ENCODE measurements at places on chromosomes 7 and 10.

GRCh38 chr7:38411404-38411803 lies 138.0 kb upstream of the TARP start:
- peak; percentile 2 for DNase-seq

GRCh38 chr10:56258378-56258777 lies 102.7 kb downstream of the ZWINT start:
- DNase-seq: no peak

- DNase-seq: no peak
Observed at GRCh38 chr7:122616951-122617350, 82.0 kb downstream of the RNF133 start.

GRCh38 chr10:107900131-107900530 lies 735.6 kb upstream of the SORCS1 start:
- DNase-seq: no peak

- no peak for DNase-seq
Observed at GRCh38 chr7:139078911-139079310, 30.6 kb downstream of the ZC3HAV1 start.

GRCh38 chr7:772005-772294 lies 44.9 kb upstream of the PRKAR1B start:
- no peak for DNase-seq

- no peak for DNase-seq
Observed at GRCh38 chr7:78026492-78026891, 227.9 kb downstream of the PHTF2 start.

DNA sequence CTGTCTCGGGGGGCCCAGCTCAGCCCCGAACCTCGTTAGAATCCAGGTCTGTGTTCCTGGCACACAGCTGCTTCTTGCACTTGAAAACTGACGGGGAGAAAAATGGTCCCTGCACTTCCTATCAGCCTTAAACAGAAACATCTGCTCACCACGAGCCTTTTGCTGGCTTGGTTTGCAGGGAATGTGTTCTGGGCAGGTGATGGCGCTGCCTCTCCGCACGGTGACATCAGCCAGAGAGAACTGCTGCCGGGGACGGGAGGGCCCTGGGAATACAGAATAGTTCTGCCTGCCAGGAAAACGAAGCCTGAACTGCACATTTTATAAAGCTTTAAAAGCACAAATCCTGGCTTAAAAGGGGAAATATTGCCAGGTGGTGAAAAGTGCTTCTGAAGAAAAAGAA lies 622.5 kb downstream of the TYW1 start:
- DNase-seq: no peak

GRCh38 chr7:133783276-133783675 lies 343.9 kb upstream of the LRGUK start:
- DNase-seq: peak; percentile 19

DNA sequence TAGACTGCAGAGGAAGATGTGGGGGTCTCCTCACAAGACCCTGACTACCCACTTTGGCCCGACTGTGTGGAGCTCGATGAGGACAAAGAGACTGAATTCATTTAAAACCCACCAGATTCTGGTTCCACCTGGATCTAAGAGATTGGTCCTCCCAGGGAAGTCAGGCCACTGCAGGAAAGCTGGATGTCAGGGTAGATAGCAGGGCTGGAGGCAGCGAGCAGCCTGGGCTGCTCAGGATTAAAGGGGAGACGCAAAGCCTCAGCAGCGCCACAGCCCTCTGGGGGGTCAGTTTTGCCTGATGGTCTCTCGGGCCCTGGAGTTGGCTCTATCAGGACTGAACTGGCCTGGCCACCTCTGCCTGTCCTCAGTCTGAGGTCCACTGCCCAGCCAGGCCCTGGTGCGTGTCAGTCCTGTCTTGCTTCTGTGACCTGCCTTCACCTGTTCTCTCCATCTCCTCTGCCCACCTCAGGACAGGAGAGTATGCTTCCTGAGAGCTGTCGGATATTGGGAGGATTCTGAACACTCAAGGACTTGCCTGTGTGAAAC lies 12.2 kb upstream of the KLRG2 start:
- DNase-seq: no peak

GRCh38 chr7:65454469-65454868 lies 80.8 kb downstream of the ZNF92 start:
- no peak for DNase-seq

Measured in mammary epithelial cell (primary cell).